ENCODE measurements at places on chromosomes 4 and X.

- DNase-seq, result peak; percentile 0
Measured at GRCh38 chrX:63050225-63050624, 300.9 kb downstream of the SPIN4 start.

GRCh38 chrX:2373615-2374014, 127.2 kb downstream of the DHRSX start:
- DNase-seq, result no peak

GRCh38 chrX:136251041-136251991, at the start of gene MAP7D3:
MAP7D3 (minus strand) TSS chrX:136251400; CDS start chrX:136251358, 42 bp downstream.
- peak; percentile 67 for DNase-seq

DNA sequence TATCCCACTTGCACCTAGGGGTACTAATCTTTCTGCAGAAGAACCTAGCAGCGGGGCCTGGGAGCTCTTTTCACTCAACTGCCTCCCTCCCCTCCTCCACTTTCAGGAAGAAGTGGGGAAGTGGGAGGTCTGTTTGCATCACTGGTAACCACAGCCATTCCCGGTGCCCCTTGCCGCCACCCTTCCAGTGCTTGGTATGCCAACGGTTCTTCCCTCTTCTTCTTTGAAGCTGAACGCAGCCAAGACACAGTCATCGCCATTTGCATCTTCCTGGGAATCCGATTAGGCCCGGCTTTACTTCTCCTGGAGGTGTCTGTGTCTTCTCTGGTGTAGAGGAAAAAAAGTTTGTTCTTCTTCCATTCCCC, 47.2 kb upstream of the RBPJ start:
- no peak for DNase-seq

DNA sequence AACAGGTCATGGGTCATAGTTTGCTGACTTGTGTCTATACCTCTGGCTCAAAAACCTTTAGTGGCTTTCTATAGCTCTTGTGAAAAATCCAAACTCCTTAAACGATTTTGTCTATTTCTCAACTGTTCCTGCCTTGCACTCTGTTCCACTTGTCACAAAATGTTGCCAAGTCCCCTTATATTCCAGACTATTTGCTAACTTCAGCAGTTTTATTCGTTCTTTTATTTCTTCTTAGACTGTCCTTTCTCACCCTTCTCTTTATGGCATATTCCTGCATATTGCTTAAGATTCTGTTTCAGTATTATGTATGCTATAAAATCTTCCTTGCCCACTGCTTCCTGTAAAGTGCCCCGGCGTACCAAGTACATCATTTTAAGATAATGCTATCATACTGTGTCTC, 80.8 kb downstream of the RAB28 start:
- no peak for DNase-seq

GRCh38 chr4:146051223-146051622, 112.6 kb upstream of the ZNF827 start:
- no peak for DNase-seq

DNA sequence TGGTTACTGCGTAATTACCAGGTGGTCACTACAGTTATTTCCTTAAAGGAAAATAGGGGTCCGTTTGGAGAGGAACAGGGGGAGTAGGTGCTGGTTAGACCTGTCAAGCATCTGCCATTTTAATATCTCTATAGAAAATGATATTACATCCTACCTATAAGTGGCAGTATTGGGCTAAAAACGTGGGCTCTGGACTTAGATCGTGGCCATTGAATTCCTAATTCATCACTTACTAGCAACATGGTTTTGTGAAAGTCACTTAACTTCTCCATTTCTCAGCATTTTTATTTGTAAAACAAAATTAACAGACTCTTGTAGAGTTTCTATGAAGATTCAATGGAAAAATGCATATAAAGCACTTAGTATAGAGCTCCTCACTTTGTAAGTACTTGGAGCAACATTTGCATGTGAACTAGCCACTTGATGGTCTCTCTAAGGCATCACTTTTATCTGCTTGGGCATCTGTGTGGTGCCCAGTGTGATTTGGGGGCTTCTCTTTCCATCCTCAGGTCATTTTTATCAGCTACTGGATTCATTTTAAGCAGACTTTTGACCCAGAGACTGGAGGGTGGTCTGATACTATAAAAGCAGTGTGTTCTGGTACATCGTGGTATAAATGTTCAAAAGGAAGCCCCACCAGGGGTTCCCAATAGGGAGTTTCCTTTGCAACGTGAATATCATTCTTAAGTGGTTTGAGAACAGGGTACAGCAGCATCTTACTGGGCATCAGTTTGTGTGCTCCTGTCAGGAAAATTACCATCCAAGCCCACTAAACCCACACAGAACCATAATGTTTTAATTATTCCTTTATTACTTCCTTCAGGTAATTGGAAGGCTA, 42.7 kb upstream of the RASSF6 start:
- peak; percentile 68 for DNase-seq

GRCh38 chr4:71713611-71714203, 70.2 kb downstream of the GC start:
- DNase-seq, result peak; percentile 57

DNA sequence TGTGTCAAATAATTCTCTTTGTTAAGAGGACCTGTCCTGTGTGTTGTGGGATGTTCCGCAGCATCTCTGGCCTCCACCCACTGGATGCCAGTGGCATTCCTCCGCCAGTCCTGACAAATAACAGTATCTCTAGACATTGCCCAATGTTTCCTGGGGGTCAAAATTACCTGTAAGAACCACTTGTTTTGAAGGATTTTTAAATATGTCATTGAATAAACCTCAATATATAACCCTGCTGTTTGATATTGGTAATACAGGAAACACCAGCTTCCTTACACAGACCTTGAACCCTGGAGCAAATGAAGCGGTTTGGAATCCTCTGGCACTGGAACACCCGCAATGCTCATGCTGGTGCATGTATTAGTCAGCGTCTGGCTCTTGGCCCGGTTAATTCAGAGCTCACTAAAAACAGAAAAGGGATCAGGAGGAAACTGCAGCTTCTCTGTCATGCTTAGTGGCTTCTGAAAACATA, 101.3 kb downstream of the TBL1X start:
- peak; percentile 70 for DNase-seq

- no peak for DNase-seq
Measured at GRCh38 chrX:108993909-108994308, 257.5 kb upstream of the IRS4 start.

GRCh38 chr4:98996765-98997068, 1.2 kb downstream of the METAP1 start:
- DNase-seq, result no peak

GRCh38 chrX:42943051-42943974, 165.3 kb upstream of the PPP1R2C start:
- peak; percentile 26 for DNase-seq

DNA sequence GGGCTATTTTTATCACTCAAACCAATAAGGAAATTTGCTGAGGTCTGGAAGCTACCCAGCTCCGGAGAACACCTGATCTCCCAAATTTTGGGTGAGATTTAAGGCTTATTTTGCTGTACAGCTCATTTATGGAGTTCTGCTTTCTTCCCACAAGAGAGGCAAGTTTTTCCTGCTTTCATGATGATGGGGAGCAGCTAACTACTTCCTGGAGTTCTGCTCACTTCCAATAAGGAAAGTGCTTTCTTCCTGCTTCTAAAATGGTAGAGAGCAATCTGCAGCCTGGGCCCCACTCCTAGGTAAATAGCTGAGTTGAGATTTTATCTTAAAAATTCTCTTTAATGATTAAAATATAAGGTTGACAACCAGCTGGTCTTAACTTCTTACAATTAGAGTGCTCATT, 606.0 kb upstream of the HTR2C start:
- no peak for DNase-seq

GRCh38 chr4:38860788-38861424, 4.3 kb upstream of the TLR6 start:
- DNase-seq, result peak; percentile 47

GRCh38 chrX:18931972-18932371, 51.9 kb downstream of the PHKA2 start:
- DNase-seq, result peak; percentile 7

- peak; percentile 7 for DNase-seq
Measured at GRCh38 chrX:110310000-110310790, 7.7 kb downstream of the AMMECR1 start.

- no peak for DNase-seq
Measured at GRCh38 chr4:186724058-186724863, 605 bp upstream of the FAT1 start.

- no peak for DNase-seq
Measured at GRCh38 chr4:1329408-1330371, 17.3 kb upstream of the UVSSA start.

GRCh38 chr4:73178389-73178788, 80.2 kb downstream of the ANKRD17 start:
- DNase-seq, result no peak

DNA sequence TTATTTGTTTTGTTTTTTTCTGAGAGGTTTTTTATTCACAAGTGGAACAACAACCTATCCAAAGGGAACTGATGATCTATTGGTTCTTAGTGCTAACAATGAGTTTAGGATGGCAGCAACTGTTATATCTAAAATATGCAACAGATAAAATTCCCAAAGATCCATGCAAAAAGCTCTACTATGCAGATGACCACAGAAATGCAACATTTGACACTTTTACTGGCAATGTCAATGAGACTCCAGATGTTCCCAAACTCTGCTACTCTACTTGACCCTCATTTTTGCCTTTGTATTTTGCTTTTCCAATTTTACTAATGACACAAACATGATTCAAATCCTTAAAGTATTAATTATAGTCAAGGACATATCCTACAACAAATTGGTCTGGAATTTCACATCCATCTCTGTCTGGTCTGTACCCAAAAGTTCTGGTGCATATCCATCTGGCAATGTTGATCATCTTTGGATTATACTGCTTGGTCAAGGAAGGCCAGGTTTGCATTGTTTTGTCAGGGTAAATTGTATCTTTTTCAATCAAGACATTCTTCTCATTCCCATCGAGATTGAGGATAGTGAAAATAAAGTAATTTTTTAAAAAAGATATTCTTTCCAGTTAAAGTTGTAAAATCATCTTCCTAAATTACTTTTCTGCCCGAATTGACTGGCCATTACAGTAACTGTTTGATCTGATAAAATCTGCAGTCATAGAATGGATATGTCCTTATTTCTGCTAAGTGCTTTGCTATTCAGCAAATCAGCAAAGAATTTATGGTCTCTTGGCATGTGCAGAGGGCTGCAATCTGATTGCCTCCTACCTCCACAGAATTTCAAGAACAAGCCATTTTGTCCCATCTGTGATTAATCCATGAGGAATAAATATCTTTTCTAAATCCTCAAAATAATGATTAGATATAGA, 73.6 kb downstream of the FGFBP1 start:
- DNase-seq, result no peak

- peak; percentile 40 for DNase-seq
Measured at GRCh38 chr4:38757945-38758600, 24.7 kb downstream of the TLR10 start.

DNA sequence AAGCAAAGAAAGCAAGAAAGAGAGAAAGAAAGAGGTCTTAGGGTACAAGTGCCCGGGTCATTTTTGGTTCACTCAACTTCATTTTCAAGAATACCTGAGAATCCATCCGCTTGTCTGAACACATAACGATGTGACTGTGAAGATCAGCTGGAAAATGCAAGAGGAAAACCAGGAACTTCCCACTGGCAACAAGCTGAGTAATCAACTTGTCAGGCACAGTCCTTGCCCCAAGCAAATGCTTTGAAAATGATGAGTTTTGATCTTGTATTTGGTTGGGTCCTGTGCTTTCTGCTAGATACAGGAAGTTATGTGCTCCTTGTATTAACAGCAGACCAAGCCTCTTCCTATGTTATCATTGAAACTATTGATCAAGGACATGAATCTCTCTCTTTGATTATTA, 239.1 kb downstream of the ASMT start:
- peak; percentile 32 for DNase-seq

- peak; percentile 39 for DNase-seq
Measured at GRCh38 chr4:985123-985830, 1.6 kb upstream of the IDUA start.

DNA sequence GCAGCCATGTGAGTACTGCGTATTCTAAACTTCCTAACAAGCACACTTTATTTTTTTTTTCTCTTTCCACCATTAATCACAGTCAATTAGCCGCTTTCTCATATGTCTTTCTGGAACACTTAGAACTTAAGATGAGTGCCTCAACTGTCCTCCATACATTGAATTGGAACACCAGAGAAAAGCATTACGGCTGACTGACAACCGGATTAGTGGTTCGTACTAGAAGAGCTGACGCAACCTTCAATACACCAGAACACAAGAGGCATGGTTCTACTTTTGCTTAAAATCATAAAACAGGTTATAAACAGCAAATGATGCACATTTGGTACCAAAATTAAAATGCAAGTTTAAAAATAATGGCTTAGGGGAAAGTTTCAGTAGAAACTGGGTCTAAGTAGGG, 3.3 kb downstream of the TMEM47 start:
- peak; percentile 0 for DNase-seq

DNA sequence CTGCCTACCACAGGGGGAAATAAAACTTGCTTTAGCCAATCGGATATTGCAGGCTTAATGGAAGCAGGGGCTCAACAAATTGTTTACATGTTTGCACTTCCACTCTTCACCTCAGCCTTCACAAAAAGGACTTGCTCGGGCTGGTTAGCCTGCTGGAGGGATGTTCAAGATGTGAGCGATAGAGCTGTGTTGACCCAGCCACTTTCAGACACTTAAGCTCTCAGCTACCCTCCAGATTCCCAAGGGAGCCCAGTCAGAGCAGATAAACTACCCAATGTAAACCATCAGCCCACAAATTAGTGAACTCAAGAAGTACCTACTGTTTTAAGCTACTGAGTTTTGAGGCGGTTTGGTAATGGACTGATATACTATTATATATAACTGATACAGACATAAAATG, 508.4 kb upstream of the FTHL17 start:
- DNase-seq, result no peak

DNA sequence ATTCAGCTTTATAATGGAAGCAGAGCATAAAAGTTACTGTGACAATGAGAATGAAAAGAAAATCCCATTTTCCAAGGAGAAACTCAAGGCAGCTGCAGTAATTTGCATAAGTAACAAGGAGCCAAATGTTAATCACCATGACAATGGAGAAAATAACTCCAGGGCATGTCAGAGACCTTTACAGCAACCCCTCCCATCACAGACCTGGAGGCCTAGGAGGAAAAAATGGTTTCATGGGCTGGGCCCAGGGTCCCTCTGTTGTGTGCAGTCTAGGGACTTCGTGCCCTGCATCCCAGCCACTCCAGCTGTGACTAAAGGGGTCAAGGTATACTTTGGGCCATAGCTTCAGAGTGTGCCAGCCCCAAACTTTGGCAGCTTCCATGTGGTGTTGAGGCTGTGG, 223.5 kb downstream of the NPFFR2 start:
- DNase-seq, result no peak

GRCh38 chr4:104756837-104757236, 262.1 kb upstream of the CXXC4 start:
- no peak for DNase-seq

- DNase-seq, result no peak
Measured at GRCh38 chrX:73913580-73913979, 350.6 kb downstream of the CHIC1 start.

- DNase-seq, result no peak
Measured at GRCh38 chr4:117527601-117528000, 442.2 kb upstream of the TRAM1L1 start.
